ENCODE measurements at places on chromosomes 3 and 15.

DNA sequence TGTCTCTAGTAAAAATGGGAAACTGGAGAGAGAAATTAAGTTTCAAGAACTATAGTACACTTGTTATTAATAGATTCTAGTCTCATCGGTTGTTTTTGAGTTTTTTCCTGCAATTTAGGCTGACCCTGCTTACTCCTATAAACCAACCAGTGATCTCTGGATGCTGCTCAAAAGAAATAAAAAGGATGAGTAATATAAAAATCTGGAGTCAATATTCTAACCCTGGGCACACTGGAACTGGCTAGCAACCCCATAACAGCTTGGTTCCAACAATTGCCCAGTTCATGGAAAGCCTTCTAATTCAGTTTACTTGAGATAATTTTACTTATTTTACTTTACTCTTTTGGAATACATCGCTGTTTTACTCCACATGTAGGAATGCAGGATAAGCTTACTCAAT lies 211.6 kb downstream of the GBE1 start:
- ATAC-seq = no peak

GRCh38 chr15:61195116-61196002 lies 33.7 kb downstream of the RORA start:
- no peak for ATAC-seq

DNA sequence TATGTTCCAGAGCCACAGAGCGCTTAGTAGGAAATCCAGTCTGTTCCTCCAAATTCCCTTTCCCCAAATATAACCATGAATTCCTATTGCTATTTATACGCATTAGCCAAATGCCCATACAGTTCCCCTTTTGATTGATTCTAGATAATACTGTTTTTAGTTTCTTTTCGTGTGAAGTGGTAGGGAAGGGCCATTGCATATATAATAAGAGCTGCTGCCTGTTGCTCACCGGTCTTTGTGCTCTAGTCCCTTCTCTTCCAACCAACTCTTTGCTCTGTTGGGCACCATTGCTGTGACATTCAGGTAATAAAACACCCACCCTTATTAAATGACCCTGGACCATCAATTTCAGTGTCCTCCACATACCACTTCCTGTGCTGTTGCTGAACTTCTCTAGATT lies 379.9 kb upstream of the KCNMB2 start:
- no peak for ATAC-seq

- no peak for ATAC-seq
Measured at GRCh38 chr3:64042952-64043351, 19.7 kb upstream of the PSMD6 start.

DNA sequence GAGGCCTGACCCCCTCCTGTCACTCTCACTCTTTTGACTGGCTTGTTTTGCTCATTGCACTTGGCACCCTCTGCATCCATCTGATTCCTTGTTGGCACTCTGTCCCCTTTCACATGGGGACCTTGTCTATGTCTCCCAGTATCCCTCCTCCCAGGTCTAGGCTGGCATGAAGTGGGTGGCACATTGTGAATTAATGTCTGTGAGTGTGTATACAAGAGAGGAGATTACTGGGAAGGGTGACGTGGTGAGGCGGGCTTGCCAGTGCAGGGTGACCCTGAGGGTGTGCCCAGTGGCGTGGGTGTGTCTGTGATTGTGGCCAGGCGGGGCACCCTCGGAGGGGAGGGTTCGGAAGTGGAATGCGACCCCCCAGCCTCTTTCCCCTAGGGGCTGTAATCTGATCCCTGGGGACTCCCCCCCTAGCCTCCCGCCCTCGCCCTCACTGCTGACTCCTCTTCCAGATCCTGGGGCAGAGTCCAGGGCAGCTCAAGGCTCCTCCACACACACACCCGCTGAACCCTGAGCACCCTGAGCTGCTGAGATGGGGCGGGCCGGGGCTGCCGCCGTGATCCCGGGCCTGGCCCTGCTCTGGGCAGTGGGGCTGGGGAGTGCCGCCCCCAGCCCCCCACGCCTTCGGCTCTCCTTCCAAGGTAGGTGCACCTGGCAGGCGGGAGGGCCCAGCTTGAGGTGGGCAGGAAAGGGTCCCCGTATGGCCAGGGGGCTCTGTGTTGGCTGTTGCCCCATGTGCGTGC lies at the start of gene SEMA3B:
TSS of gene SEMA3B (plus strand) at position 445 of the 749 bp plus-strand sequence. CDS start at position 539, 94 bp downstream.
- peak; percentile 15 for ATAC-seq

DNA sequence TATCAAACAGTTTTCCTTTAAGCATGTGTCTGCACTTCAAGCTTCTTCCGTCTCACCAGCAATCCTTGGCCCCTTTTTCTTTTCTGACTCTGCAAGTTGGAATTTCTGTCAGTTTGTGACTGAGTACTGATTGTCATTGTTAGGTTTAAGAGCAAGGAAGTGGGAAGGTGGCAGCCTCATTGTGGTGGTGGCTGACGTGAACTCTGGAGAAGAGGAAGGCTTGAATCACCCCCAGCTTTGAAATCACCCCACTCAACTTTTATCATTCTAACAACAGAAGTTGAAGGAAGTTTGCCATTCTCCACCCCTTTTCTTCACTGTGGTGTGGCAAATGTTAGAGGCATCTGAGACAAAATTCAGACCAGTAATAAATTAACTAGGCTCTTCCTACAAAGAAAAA lies 231.6 kb upstream of the AGTR1 start:
- ATAC-seq = no peak

- no peak for ATAC-seq
Measured at GRCh38 chr15:66578286-66578875, 12.6 kb upstream of the LCTL start.

DNA sequence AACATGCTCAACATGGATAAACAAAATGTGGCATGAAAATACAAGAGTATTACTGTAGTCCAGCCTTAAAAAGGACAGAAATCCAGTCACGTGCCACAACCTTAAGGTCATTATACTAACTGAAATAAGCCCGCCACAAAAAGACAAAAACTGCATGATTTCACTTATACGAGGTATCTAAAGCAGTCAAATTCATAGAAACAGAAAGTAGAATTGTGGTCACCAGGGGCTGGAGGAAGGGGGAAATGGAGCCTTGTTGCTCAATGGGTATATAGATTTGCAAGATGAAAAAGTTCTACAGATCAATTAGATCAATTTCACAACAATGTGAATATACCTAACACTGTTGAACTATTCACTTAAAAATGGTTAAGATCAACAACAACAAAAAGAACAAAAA lies 7.4 kb downstream of the GLB1 start:
- ATAC-seq = no peak

DNA sequence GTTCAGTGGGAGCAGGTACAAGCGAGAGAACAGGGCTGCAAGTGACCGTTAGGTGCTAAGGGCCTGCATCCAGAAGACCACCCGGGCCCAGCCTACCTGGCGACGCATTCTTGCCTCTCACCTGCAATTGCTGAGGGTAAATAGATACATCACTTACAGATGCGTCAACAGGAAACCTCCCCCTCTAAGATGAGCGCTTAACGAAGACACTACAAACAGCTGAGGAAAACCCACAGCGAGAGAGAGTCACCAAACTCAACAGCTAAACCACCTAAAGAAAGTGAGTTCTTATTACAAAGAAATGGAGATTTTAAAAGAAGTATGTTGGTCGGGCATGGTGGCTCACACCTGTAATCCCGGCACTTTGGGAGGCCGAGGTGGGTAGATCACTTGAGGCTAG lies 157.9 kb downstream of the CHSY1 start:
- ATAC-seq = no peak

- ATAC-seq = no peak
Measured at GRCh38 chr3:59407425-59407824, 357.6 kb upstream of the CFAP20DC start.

DNA sequence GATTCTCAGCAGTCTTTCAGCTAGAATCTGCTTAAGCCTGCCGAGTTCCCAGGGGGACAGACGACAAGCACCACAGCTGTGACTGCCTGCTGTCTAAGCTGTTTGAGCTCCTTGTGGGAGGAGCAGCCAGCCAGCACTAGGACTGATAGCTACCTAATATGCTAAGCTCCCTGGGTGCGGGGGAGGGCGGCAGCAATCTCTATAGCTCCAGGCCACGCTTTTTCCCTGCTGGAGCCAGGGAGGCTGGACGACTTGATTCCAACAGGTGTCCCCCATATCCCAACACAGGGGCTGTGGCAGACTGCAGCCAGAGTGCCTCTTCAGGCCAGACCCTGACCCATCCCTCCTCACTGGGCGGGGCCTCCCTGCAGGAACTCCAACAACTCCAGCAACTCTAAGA lies 134.1 kb upstream of the ARPP21 start:
- no peak for ATAC-seq

GRCh38 chr3:160210799-160211221 lies 14.4 kb upstream of the C3orf80 start:
- no peak for ATAC-seq

Data from gastroesophageal sphincter (tissue), 4 donors.